ENCODE measurements at places on chromosomes 3 and 15.

- no peak for DNase-seq
Observed at GRCh38 chr15:35723852-35724251, 177.9 kb upstream of the DPH6 start.

GRCh38 chr3:178583963-178584575 is 47.8 kb downstream of the KCNMB2 start:
- no peak for DNase-seq

DNA sequence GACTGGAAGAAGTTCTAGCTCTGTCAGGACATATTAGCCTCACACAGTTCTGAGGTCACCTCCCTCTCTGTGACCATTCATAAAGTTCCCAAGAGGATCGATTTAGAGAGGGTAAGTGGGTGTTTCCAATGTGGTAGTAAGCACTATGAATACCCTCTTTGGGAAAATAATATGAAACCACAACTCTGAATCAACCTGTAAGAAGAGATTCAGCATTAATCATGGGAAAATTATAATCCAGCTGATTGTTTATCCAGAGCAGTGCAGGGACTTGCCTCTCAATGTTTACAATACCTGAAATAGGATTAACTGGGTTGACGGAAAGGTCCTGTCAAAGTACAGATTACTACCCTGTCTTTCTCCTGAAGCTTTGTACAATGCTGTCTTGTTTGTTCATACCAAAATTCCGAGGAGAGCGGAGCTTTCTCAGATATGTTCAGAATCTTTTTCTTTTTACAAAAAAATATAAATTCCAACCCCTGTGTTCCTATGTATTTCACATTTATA is 302.9 kb upstream of the DPPA4 start:
- DNase-seq = peak; percentile 12

- peak; percentile 43 for DNase-seq
Observed at GRCh38 chr3:5022966-5023776, 43.9 kb downstream of the BHLHE40 start.

DNA sequence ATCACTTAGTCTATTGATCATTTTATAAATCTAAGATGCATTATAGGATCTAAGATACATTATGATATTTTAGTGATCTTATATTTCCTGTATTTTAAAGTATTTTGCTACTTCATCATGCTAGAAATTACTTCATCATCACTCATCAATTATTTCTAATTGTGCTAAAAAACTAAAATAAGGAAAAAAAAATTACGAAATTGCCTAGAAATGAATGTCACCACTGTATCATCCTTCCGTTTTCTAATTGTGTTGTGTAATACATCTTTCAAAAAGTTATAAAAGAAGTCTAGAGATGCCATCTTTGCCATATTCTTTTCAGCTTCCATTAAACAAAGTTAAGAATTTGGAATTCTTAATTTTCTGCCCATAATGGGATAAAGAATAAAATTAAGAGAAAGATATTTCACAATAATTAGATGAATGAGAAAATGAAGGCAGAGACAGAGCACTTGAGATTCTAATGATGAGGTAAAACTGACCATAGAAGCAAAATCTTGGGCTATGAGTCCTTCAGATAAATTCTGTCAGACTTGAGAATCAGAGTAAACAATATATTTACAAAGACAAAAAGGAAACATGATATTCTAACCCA is 48.8 kb downstream of the ALDH1A2 start:
- DNase-seq = no peak

DNA sequence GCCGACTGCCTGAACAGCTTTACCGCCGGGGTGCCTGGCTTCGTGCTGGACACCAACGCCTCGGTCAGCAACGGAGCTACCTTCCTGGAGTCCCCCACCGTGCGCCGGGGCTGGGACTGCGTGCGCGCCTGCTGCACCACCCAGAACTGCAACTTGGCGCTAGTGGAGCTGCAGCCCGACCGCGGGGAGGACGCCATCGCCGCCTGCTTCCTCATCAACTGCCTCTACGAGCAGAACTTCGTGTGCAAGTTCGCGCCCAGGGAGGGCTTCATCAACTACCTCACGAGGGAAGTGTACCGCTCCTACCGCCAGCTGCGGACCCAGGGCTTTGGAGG is 815 bp downstream of the SPINT1 start:
- DNase-seq = no peak

DNA sequence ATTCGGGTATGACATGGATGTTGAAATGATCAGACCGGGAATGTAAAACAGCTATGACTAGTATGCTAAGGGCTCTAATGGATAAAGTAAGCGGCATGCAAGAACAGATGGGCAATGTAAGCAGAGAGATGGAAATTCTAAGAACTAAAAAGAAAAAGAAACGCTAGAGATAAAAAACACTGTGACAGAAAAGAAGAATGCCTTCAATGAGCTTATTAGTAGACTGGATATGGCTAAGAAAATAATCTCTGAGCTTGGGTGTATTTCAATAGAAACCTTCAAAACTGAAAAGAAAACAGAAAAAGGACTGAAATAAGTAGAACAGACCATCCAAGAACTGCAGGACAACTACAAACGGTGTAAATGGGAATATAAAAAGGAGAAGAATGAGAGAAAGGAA is 101.2 kb downstream of the HES1 start:
- DNase-seq = no peak

Data from HuH-7.5 (cell line).